ENCODE measurements at places on chromosomes 4 and X.

- no peak for DNase-seq
These were observed 213.2 kb downstream of the SPANXN3 start for GRCh38 chrX:143304025-143304424.

DNA sequence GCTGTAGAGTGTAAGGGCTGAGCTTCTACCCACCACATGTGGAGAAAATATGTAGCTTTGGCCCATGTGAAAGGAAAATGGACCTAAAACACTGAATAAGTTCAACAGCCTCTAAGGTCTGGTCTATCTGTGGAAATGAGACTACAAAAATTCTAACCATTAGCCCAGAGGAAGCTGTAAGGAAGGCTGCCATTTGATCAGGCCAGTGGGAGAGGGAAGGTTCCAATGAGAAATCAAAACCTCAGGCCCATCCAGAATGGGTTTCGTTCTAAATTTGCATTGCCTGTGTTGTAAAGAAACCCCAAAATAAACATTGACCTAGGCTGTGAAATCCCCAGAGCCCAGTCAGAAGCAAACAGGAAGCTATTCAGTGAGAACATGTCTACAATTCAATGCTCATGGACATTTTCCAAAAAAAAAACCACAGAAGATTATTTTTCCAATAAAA, 320.4 kb upstream of the SLC7A11 start:
- no peak for DNase-seq

- DNase-seq = no peak
These were observed 1958.6 kb downstream of the C4orf33 start for GRCh38 chr4:131054489-131055019.

DNA sequence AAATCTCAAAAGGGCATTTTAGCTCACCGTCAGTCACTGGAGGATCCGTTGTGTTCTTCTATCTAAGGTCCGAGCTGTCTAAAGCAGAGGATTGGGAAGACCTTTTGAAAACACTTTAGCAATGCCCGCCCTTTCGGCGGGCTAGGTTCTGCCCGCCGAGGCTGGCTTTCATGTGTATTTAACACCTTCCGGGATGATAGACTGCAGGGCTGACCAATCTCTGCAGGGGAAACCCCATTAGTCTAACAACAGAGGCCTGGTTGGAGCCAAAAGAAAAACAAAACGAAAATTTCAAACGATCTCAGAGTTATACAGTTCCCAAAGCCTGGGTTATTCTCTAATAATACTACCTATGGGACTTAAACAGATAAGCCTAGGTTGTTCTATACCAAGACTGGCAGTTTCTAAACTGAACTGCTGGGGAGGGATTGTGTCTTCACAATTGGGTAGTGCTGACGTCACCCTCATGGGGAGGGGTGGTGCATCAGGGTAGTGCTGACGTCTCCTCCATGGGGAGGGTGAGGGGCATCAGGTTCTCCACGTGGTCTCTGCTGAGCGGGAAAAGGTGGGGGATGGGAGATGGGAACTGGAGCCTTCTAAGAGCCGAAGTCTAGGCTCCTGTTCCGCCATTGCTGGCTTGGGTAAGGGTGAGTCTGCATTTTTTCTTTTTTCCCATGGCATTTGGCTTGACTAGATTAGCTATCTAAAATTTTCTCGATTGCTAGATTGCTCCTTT, 14.8 kb upstream of the CUL4B start:
- no peak for DNase-seq

- no peak for DNase-seq
These were observed 15.1 kb upstream of the GPRIN3 start for GRCh38 chr4:89322671-89323070.

All from nucleus accumbens (tissue), 56 donors.